NCI-H2171 (cell line): ENCODE measurements at places on chromosomes 3 and 15.

DNA sequence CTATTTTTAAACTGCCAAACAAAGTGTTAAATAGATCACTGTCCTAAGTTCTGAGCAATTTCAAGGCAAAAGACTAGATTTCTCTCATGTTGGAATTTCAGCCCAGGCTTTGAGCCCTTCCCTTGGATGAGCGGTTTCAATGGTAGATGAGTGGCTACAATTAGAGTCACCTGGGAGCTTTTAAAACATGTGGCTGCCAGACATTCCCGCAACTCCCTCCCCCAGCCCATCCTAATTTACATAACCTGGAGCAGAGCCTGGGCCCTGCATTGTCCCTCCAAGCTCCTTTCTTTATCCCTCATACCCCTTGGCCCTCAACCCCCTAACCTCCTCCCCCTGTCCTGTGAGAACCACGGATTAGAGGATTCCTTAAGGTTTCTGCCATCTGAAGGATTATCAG lies 357.5 kb upstream of the UMPS start:
- no peak for DNase-seq

- DNase-seq = no peak
Observed at GRCh38 chr3:39808467-39809180, 785 bp upstream of the MYRIP start.

- DNase-seq = no peak
Observed at GRCh38 chr3:74080056-74080461, 455.3 kb upstream of the PDZRN3 start.

- DNase-seq = no peak
Observed at GRCh38 chr3:111314898-111315297, 227.1 kb upstream of the CD96 start.

- DNase-seq = no peak
Observed at GRCh38 chr3:114994554-114995341, 152.3 kb downstream of the ZBTB20 start.

DNA sequence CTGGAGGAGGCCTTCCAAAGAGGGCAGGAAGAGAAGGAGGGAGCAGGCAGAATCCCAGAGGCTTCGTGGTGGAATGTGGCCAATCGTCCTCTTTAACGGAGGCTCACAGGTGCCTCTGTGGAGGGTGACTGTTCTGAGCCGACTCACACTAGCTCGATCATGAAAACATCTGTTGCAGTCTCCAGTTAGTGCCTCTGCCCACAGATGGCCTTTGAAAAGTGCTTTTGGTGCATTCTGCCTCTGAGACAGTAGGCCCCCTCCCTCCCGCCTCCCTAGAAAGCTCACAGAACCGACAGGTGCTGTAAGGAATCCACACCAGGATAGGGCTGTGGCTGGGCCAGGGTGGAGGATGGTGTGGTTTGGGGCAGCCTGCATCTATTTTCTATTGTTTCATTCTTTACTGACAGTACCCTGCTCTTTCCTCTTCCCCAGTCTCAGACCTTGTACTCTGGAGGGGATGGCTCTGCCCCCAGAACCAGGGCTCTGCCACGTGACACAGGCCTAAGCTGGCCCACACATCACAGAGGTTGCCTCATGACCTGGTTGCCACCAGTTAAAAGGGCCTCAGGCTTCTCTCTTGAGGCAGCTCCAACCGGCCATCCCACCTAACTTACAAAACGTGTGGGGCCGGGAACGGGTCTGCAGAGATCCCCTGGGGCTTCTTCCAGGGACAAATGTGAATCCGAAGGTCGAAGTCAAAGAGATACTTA lies 27.2 kb upstream of the PIGZ start:
- DNase-seq = peak; percentile 85

- DNase-seq = no peak
Observed at GRCh38 chr3:50530001-50530970, 26.9 kb upstream of the CACNA2D2 start.
